HepG2 (cell line): ENCODE measurements at places on chromosomes 1 and 21.

DNA sequence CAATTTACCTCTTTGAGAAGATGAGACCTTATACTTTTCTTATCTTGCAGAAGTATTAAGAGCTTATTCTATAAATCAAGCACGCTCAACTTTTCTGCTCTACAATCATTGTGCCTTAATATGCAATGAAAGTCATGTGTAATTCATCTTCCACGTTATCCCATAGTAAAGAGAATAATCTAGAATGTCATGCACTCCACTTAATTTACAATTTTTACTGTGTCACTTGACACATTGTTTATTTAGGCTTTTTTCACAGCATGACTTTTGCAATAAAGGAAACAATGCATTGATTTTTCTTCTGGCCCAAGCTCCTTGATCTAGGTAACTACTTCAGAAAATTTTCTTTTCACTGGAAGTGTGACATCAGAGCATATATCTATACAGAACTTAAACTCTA lies 290.9 kb downstream of the HHIPL2 start:
- no peaks in the 10 kb centered on the region for H3K27me3 ChIP-seq
- DNase-seq, result no peak
- no peaks in the 10 kb centered on the region for H3K4me1 ChIP-seq
- no peak overlapping the region for H3K4me3 ChIP-seq

GRCh38 chr1:107110326-107110725 lies 30.5 kb upstream of the NTNG1 start:
- DNase-seq, result no peak
- no peaks in the 10 kb centered on the region for H3K36me3 ChIP-seq
- no peaks in the 10 kb centered on the region for H3K27me3 ChIP-seq
- H3K4me3 ChIP-seq, result no peak overlapping the region

GRCh38 chr1:243727503-243728203 lies 122.4 kb downstream of the AKT3 start:
- DNase-seq, result no peak
- H3K36me3 ChIP-seq, result no peaks in the 10 kb centered on the region
- no peak overlapping the region for H3K4me3 ChIP-seq
- no peaks in the 10 kb centered on the region for H3K27me3 ChIP-seq
- no peak overlapping the region for H3K27ac ChIP-seq

DNA sequence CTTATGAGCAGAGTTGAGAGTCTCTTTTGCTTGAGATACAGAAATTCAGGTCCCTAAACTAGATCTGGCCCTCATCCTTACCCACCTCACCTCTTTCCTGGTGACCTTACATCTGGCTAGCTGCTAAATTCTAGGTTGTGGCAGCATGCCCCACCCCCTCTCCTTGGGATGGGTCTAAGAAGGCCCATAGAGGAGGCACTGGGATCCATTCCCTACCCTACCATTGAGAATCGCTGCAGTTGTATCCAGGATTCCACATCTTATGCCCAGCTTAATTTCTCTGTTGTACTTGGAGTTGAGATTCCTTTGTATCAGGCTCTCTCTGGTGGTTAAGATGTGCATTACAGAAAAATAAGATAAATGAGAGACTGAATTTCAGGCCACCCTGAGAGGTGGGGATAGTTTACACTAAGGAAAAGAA lies 9.5 kb upstream of the TMEM39B start:
- peaks cover 13% of the 10 kb centered on the region for H3K4me1 ChIP-seq
- peak; percentile 37 for DNase-seq
- H3K36me3 ChIP-seq, result peaks cover 7% of the 10 kb centered on the region

DNA sequence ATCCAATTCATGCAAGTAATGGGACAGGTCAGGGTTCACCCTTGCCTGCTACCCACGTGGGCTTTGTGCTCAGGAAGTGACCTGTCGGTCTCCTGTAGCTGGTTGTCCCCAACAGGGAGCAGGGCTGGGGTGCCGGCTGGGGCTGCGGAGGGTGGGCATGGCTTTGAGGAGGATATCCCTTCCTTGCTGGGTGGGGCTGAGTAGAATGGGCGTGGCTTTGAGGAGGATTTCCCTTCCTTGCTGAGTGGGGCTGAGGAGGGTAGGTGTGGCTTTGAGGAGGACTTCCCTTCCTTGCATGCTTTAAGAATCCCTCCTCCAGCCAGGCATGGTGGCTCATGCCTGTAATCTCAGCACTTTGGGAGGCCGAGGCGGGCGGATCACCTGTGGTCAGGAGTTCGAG lies 151.3 kb downstream of the CLIC6 start:
- peaks cover 1% of the 10 kb centered on the region for H3K36me3 ChIP-seq
- no peaks in the 10 kb centered on the region for H3K27me3 ChIP-seq
- H3K27ac ChIP-seq, result peak overlapping the region; percentile 90
- H3K4me3 ChIP-seq, result no peak overlapping the region

DNA sequence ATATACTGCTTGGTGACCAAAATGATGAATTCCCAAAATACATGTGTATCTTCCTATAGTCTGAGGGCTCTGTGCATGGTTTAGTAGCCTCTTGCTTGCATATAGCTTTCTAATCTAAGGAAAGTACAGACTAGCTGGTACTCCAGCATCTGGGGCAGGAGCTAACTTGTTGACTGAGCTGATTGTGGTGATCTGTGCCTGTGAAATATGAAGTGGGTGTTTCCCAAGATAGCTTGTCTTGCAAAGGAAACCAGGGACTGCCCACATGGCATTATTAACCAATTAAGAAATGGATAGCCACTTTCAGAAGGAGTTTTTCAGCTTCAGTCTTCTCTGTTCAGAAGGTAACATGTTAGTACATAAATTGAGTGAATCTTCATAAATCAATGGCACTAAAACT lies 219.8 kb downstream of the NEGR1 start:
- no peaks in the 10 kb centered on the region for H3K36me3 ChIP-seq
- no peak for DNase-seq
- no peak overlapping the region for H3K27ac ChIP-seq
- H3K4me1 ChIP-seq, result no peaks in the 10 kb centered on the region

- no peaks in the 10 kb centered on the region for H3K27me3 ChIP-seq
- no peak for DNase-seq
- H3K36me3 ChIP-seq, result no peaks in the 10 kb centered on the region
- no peak overlapping the region for H3K4me3 ChIP-seq
- no peaks in the 10 kb centered on the region for H3K4me1 ChIP-seq
Measured at GRCh38 chr1:245752561-245752960, 597.8 kb downstream of the KIF26B start.

DNA sequence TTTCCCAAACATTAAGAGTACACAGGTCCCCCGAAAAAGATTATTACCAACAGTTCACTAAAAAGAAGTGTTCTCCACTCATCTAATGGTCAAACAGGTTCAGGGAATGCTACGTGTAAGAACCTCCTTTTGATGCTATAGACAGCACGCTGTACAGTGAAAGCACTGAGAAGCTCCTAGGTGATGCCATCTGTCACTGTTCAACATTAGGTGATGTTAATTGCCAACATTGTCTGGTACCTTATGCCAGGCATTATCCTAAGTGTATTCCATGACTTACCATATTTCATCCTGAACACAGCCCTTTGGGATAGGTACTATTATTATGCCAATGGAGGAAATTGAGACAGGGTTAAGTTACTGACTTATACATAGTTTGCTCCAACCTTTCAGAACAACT lies 82.1 kb downstream of the DAB1 start:
- peaks cover 1% of the 10 kb centered on the region; the same call in 1 of the 2 replicates for H3K4me1 ChIP-seq
- no peak overlapping the region for H3K4me3 ChIP-seq
- DNase-seq, result no peak
- no peaks in the 10 kb centered on the region for H3K36me3 ChIP-seq

DNA sequence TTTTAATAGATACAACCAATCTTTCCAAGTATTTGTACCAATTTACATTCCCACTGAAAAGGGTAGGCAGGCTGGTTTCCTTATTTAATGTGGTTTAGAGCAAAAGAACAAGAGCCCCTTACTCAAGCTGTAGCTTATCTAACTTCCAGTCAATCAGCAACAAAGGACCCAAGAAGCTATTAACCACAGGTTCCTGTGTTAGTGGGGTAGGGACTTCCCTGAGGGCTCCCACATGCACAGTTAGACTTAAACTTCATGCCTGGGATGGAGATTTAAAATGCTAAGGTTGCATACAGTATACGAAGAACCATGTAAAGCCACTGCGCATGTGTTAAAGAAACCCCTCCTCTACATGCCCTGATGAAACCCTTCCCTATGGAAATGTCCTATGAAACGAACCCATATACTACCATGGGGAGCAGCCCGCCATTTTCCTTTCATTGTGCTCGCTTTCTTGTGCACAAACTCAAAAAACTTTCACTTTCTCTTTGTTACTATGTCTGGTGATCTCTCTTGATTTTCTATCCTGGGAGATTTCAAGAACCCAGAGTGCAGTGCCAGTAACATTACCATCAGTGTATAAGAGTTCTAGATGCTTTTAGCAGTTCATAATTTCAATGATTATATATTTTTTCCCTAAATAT lies 23.3 kb upstream of the ST6GALNAC5 start:
- H3K27me3 ChIP-seq, result no peaks in the 10 kb centered on the region
- DNase-seq, result no peak
- no peak overlapping the region for H3K27ac ChIP-seq
- H3K4me3 ChIP-seq, result no peak overlapping the region
